DMS79 (cell line): ENCODE measurements at places on chromosomes 1 and 21.
A peak's percentile ranks its signal among the peaks of the same experiment; 100 is the strongest.

GRCh38 chr1:82478916-82479315 is 678.2 kb downstream of the ADGRL2 start:
- DNase-seq: no peak

DNA sequence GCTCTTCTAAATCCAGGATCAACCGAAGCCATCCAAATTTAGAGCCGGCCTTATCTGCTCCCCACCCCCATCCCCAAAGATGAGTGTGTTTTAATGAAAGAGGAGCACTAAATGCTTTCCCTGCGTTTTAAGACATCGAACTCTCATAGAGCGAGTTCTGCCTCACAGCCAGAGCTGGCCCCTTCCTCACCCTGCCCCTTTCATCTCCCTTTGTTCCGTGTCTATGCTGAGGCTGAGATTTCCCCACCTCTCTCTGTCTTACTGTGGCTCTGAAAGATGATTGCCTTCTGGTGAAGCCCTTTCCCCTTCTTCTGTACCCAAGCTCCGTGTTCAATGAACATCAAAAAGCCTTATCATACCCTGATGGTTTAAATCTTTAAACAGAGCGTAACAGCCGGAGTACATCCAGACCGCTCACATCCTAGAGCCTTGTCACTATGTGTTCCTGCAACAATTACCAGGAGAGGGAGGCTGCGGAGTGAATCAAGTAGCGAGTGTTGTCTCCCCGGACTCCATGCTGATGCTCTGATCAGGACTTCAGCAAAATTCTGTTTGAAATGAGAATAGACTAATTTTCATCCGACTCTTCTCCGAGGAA is 110.1 kb downstream of the ZNF326 start:
- DNase-seq: no peak

- no peak for DNase-seq
Observed at GRCh38 chr1:202662081-202662480, 48.2 kb downstream of the SYT2 start.

DNA sequence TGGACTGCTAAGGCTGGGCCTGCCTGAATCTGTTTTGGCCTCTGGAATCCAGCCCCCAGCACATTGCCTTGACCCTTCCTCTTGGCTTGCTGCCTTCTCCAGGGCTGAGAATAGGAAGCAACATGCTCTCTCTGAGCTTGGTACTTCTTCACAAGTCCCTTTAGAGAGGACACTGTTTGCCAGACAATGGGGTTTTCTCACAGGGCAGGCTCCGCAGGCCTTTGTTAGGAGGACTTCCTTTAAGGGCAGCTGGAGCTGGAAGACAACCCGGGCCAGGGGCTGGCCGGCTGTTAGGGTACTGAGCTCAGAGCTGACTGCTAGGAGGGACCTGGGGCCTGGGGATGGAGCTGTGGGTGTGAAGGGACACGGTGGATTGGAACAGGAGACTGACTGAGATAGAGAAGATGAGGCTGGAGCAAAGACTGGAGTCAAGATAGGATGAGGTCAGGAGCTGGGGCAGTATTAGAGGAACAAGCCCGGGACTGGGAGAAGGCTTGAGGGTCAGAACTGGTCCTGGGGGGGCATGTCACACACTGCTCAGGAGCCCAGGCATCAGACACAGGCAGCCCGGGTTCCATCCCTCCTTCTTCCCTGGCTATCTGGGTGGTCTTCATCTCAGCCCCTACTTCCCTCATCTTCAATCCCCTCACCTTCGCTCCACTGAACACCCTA is 5.4 kb upstream of the ALPL start:
- no peak for DNase-seq

- DNase-seq: no peak
Observed at GRCh38 chr1:170377440-170377839, 154.5 kb upstream of the GORAB start.

GRCh38 chr1:29939079-29939478 is 702.8 kb downstream of the PTPRU start:
- no peak for DNase-seq

DNA sequence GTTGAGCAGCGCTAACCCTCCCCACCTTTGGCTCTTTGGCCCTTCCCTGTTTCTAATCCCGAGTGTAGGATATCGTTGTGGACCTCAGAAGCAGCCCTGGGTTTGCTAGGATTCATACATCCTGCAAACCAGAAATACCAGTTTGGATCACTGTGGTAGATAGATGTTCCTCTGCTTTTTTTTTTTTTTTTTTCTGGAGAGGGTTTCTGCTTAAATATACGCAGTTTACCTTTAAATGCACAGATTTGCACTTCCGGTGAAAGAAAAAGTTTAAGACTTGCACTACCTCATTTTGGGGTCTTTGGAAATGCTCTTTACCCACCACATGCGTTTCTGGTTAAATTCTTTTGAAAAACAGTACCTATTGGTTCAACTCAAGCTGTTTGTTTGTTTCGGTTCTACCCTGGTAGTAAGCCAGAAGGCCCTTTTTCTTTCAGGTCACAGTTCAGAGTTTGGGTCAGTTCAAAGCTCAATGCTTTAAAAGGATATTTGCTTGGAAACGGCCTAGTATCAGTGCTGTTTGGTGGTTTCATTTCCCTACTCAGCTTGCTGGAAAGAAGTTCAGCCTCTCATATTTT is 908 bp downstream of the DDI2 start:
- DNase-seq: peak; percentile 40

GRCh38 chr21:38386967-38387366 is 111.3 kb downstream of the ERG start:
- no peak for DNase-seq

GRCh38 chr1:23999156-23999671 is 19.1 kb upstream of the SRSF10 start:
- DNase-seq: no peak

DNA sequence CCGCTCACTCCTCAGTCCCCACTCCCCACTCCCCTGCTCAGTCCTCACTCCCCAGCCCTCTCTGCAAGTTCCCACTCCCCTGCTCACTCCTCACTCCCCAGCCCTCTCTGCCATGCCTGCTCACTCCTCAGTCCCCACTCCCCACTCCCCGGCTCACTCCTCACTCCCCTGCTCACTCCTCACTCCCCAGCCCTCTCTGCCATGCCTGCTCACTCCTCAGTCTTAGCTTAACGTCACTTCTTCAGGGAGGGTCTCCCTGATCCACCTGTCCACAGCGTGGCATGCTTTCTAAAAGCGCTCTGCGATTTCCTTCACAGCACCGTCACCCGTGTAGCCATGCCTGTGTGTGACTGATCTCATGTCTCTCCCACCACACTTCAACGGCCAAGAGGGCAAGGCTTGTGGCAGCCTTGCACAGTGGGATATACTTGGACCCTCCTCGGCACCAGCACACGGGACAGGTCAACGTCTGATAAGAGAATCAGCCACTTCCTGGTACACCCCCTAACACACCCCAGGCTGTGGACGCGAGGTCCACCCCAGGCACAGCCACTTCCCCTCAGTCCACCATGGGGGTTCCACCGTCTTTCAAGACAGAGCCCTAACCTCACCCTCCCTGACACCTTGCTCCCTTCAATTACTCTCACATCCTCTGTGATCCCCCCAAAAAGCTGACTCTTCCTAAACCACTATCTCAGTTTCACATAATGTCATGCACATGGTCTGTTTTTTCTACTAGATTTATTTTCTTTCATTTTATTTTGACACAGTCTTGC is 14.0 kb downstream of the PRDM15 start:
- DNase-seq: no peak

DNA sequence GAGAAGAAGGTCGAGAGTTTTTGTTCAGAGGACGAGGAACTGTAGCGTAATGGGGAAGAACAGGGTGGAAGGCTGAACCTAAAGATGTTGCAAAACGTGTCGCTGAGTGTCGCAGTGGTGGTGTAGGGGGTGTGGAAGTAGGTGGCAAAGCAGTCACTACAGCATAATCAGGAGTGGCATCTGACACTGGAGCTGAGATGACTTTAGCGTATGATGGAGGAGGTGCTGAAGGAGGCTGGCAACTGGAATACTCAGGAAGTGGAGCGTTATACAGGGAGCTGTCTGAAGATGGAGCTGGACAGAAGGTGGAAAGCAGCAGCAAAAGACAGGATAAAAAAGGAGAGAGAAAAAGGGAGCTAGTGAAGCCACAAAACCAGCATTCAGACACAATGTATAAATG is 89.9 kb upstream of the LBR start:
- DNase-seq: no peak

- DNase-seq: no peak
Observed at GRCh38 chr21:40335704-40336103, 468.5 kb downstream of the PCP4 start.

DNA sequence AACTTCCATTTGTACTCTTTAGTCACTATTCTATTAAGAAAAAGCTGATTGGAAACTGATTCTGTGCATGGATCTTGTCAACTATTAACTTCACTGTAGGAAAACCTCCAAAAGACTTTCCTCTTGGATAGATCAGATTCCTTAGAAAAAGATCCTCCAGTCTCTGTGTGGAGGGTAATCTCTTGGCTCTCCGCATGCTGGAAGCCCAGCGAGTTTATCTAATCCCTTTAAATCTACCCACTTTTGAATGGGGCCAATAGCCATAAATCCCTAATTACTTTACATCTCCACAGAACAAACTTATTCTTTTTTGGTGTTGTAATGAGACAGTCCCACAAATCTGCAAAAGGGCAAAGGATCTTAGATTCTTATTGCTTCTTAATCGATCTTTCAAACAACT is 1206.4 kb upstream of the ADGRL4 start:
- DNase-seq: no peak

- DNase-seq: peak; percentile 64
Observed at GRCh38 chr1:229803626-229804217, 177.7 kb downstream of the URB2 start.

DNA sequence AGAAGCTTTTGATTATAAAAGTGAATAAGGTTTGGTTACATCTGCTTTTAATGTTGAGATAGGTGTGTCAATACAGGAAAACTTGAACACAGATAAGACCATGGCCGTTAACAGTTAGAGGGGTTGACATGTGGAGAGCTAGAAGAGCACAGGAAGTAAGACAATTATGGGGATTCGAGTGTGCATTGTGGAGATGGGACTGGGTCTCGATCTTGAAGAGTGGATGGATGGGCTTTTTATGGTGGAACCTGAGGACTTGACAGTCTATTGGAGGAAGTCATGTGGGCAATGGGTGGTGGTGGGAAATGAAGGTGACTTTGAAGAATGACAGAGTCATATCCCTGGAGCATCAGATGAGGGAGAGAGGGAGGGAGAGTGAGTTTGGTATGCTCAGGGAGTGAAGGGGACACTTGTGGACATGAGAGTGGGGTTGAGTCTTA is 12.1 kb downstream of the DYRK1A start:
- no peak for DNase-seq

DNA sequence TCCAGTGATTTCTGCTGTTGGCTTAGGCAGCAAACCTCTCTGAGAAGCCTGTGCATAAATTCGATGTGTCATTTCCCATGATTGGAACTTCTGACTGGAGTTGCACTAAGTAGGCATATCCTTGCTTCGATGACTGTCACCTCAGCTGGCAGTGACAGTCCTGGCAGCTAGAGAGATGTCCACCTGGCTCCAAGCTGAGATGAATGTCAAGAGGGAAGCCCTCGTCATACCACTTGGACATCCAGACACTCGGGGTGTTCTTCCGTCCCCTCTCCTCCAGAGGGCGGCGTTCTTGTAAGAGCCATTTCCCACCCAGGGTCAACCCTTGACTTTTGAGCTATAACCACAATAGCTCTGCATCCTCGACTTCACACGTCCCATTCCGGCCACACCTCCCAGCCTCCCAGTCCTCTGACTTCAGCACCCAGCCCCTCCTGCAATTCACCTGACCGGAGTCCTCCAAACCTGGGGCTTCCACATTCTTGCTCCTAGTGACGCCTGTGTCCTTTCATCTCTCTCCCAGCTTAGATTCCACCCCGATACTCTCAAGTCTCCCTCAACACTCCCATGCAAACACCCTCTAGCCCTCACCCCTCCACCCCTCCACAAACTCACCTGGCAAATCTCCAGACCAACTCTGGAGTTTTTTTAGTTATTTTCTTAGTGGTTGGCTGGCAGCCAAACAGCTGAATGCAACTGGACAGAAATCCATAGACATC is 17.3 kb downstream of the CA6 start:
- DNase-seq: peak; percentile 59

- DNase-seq: no peak
Observed at GRCh38 chr1:106568201-106568974, 488.1 kb upstream of the PRMT6 start.

- DNase-seq: no peak
Observed at GRCh38 chr1:44303532-44303931, 51.5 kb downstream of the ERI3 start.

GRCh38 chr1:209768354-209768774 is 12.5 kb downstream of the TRAF3IP3 start:
- no peak for DNase-seq

DNA sequence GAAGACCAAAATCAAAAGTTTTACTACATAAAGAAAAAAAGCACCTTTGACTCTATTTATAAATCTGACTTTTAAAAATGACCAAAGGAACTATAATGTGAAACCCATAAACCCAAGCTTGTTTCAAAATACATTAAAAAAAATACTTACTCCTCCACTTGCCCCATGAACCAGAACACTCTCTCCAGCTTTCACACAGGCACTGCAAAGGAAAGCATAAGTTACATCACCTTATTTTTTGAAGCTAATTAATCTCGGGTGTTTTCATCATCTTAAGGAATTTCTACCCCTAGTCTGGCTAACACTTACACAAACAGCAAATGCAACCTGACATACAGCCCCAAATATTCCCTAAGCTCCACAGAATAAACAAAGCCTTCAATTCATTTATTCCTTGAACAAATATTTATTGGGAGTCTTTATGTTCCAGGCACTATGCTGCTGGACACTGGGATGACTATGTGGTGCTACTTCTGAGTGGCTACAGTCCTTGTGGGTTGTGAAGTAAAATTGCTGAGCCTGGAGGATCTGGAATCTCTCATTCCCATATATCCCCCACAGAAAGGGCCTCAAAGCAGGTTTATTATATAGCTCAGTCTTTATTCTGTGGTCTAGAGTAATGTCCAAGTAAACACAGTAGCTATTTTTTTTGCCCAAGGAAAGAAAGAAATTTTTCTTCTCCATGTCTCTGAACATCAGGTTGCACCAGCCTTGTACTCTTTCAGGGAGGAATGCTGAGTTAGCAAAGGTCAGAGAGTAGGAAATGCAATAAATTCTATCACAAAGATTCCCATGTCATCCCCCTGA is 18.2 kb downstream of the CRYZ start:
- DNase-seq: no peak
